ENCODE measurements at places on chromosomes 7 and 10. TPM values are rescaled to one million over a fixed set of nuclear protein-coding genes. Genes with fewer than 3 reads are reported as not detected.

The KIAA1217 gene
- not detected for total RNA-seq

The CYP2C19 gene
- total RNA-seq, result not detected

The LRIT2 gene
- total RNA-seq, result not detected

The MCM10 gene
- 7.0 TPM for total RNA-seq

The LEP gene
- not detected for total RNA-seq

The GNGT1 gene
- total RNA-seq, result not detected

The IFIT2 gene
- 0.97 TPM for total RNA-seq

The SFTPA1 gene
- not detected for total RNA-seq

The TET1 gene
- 2.2 TPM for total RNA-seq

The CLEC5A gene
- total RNA-seq, result not detected

The RBP4 gene
- total RNA-seq, result not detected

The CPN1 gene
- total RNA-seq, result not detected

The STOX1 gene
- 19.8 TPM for total RNA-seq

The ZNF736 gene
- 82.3 TPM for total RNA-seq

The MKI67 gene
- 33.1 TPM for total RNA-seq

The PON1 gene
- total RNA-seq, result not detected

Data from Karpas-422 (cell line).